ENCODE measurements at places on chromosomes 4 and X.

DNA sequence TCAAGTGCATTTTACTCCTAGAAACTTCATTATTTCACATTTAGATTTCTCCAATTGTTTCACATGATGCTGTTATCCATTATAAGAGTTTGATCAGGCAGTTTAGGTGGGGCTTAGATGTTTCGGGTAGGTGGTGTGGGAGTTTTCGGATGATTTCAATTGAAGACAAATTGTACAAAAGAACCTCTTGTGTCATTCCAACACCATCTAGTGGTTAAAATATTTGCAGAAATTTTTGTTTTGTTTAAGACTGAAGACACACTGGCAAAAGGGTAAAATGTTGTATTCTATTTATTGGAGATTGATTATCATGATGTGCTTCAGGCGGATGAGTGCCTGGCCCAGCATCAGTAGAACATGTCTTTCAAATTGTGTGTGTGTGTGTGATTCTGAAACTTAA, 212.7 kb downstream of the SH3BGRL start:
- H3K4me3 ChIP-seq, result no peak overlapping the region
- H3K36me3 ChIP-seq, result no peaks in the 10 kb centered on the region
- no peaks in the 10 kb centered on the region for H3K27me3 ChIP-seq
- H3K27ac ChIP-seq, result no peak overlapping the region
- DNase-seq, result no peak
- H3K4me1 ChIP-seq, result no peaks in the 10 kb centered on the region

DNA sequence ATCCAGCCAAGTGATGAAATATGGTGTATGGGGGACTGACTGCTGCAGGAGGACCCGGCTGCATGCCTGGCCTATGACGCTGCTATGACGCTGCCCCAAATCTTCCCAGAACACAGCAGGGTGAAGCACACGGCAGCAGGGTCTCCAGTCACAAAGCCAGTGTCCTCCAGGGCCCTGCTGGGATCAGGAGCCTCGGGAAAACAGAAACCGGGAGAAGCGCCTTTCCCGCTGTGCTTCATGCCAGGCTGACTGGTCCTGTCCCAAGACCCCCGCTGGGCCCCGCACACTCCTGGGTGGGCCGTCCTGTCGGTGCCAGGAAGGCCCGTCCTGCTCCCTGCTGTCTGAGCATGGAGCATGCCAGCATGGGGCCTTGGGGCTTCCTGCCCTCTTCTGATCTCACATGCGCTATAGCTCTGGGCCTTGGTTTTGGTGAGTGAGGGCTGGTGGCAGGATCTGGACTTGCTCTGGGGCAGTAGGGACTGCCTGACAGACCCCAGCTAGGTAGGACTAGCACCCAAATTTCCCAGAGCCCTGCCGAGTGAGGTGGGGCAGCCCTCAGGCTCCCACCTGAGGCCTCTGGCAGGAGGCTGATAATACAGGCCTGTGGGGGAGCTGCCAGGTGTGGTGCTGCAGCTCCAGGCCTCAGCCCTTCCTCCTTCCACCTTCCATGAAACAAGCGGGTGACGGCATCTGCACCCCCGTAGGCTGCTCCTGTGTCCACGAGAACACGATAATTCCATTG, 64.0 kb downstream of the ACOX3 start:
- no peaks in the 10 kb centered on the region for H3K27me3 ChIP-seq
- peaks cover 3% of the 10 kb centered on the region for H3K36me3 ChIP-seq
- no peaks in the 10 kb centered on the region for H3K4me1 ChIP-seq
- no peak for DNase-seq
- no peak overlapping the region for H3K27ac ChIP-seq

DNA sequence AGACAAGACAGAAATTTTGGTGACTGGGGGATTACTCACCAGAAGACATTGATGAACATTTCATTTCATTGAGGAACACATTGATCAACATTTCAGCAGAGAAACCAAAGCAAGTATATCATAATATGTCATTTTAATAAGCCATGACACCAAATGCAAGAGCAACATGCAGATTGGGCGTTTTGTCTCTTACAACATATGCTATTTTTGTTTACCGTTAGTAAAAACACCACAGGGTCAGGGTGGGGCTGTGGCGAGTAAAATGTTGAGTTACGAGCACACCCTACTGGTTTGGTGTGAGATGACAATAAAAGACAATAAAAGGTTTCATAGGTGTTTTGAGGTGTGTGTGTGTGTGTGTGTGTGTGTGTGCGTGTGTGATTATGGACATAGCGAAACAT, 294.5 kb downstream of the PDGFC start:
- H3K36me3 ChIP-seq, result no peaks in the 10 kb centered on the region
- peaks cover 4% of the 10 kb centered on the region for H3K4me1 ChIP-seq
- no peaks in the 10 kb centered on the region for H3K27me3 ChIP-seq
- no peak overlapping the region for H3K27ac ChIP-seq
- H3K4me3 ChIP-seq, result no peak overlapping the region

GRCh38 chr4:111879539-111879938, 265.7 kb upstream of the FAM241A start:
- H3K27ac ChIP-seq, result no peak overlapping the region
- no peaks in the 10 kb centered on the region for H3K36me3 ChIP-seq

GRCh38 chrX:151505796-151506195, 57.7 kb upstream of the PASD1 start:
- H3K4me1 ChIP-seq, result no peaks in the 10 kb centered on the region
- no peaks in the 10 kb centered on the region for H3K27me3 ChIP-seq
- DNase-seq, result no peak

GRCh38 chr4:158121161-158121579, 51.7 kb downstream of the GASK1B start:
- no peak for DNase-seq
- H3K36me3 ChIP-seq, result peaks cover 6% of the 10 kb centered on the region
- H3K27me3 ChIP-seq, result no peaks in the 10 kb centered on the region
- H3K4me1 ChIP-seq, result peaks cover 16% of the 10 kb centered on the region

DNA sequence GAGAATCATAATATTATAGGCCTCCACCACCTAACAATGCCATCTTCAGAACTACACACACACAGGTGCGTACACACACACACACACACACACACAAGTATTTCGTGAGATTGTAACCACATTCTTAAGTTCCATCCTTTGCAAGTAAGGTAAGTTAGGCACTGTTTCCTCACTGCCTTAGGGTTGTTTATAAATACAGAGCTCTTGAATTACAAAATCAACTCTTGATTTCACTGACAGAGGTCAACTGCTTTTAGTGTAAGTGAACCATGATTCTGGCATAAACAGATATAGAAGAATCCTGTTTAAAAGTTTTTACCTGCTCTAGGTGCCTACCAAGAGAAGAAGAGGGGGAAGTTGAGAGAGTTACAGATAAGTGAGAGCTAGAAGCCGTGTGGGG, 166.1 kb downstream of the DMD start:
- H3K4me3 ChIP-seq, result no peak overlapping the region
- no peaks in the 10 kb centered on the region for H3K4me1 ChIP-seq
- H3K36me3 ChIP-seq, result no peaks in the 10 kb centered on the region
- DNase-seq, result no peak
- no peak overlapping the region for H3K27ac ChIP-seq

DNA sequence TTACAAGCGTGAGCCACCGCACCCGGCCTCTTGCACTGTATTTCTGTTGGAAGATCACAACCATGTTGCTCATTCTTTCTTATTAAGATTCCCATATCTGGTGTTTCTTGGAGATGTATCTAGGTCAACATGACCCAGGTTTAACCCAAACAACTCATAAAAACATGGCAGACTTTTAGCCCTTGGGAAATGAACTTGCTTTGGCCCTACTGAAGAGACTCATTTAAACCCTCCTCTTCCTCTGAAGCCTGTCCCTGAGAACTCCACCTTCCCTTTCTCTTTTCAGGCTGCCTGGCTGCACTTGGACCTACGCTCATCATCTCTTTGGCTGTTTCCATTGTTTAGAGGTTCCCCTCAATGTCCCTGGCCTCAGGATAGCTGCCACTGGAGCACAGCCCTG, 22.8 kb upstream of the OPN1LW start:
- H3K4me3 ChIP-seq, result no peak overlapping the region
- no peak overlapping the region for H3K27ac ChIP-seq
- H3K36me3 ChIP-seq, result no peaks in the 10 kb centered on the region
- DNase-seq, result no peak

- peaks cover 3% of the 10 kb centered on the region for H3K36me3 ChIP-seq
- H3K4me1 ChIP-seq, result peaks cover 27% of the 10 kb centered on the region
- DNase-seq, result no peak
- no peak overlapping the region for H3K27ac ChIP-seq
- no peak overlapping the region for H3K4me3 ChIP-seq
Observed at GRCh38 chr4:137677863-137678262, 145.6 kb upstream of the PCDH18 start.

- H3K4me1 ChIP-seq, result no peaks in the 10 kb centered on the region
- H3K4me3 ChIP-seq, result no peak overlapping the region
- H3K27ac ChIP-seq, result no peak overlapping the region
- no peaks in the 10 kb centered on the region for H3K36me3 ChIP-seq
- no peaks in the 10 kb centered on the region for H3K27me3 ChIP-seq
- DNase-seq, result no peak
Observed at GRCh38 chrX:148784856-148785255, 284.4 kb downstream of the AFF2 start.

DNA sequence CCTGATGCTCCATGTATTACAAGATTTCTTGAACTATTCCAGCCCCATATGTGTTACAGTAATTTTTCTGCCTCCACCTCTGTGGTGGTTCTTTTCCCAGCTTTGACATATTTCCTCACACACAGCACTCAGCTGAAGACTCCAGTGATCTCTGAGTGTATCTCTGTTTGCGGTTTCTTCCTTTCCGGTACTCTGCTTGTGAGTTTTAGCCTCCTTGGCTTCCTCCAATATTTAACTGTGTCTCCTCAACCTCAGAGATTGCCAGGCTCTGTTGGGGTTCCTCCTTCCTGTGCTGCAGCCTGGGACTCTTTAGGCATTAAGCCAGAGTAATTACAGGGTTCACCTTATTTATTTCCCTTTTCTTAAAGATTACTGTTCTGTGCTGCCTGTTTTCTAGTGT, 73.2 kb downstream of the NFKB1 start:
- no peak overlapping the region for H3K4me3 ChIP-seq
- H3K27me3 ChIP-seq, result no peaks in the 10 kb centered on the region
- H3K27ac ChIP-seq, result no peak overlapping the region
- peaks cover 17% of the 10 kb centered on the region for H3K36me3 ChIP-seq
- H3K4me1 ChIP-seq, result peaks cover 8% of the 10 kb centered on the region
- no peak for DNase-seq

DNA sequence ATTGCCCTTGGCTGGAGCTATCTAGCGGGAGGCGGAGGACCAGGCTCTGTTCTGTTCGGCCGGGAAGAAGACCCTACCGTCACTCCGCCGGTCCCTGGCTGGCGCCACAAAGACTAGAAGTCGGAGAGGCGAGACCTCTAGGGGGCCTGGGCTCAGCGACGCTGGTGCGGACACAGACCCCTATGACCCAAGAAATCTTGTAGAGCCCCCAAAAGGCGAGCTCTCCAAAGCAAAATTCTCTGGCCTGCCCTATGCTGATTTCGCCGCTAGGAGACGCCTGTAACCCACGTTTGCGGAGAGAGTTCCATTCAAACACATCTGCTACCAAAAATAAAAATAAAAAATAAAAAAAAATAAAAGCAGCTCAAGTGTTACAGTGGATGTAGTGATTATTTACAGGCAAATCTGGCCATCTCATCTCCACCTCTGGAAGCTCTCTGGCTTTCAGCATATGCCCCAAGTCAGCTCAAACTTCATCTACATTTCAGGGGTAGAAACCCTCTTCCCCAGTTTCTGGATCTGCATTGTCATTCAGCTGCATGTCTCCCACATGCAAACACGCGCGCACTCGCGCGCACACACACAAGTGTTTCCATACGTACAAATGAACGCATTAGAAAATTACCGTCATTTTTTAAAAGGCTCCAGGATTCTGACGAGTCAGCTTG, 2.4 kb upstream of the PCDH10 start:
- peak; percentile 76 for DNase-seq
- H3K36me3 ChIP-seq, result no peaks in the 10 kb centered on the region
- peaks cover 78% of the 10 kb centered on the region for H3K27me3 ChIP-seq
- H3K4me1 ChIP-seq, result peaks cover 18% of the 10 kb centered on the region

DNA sequence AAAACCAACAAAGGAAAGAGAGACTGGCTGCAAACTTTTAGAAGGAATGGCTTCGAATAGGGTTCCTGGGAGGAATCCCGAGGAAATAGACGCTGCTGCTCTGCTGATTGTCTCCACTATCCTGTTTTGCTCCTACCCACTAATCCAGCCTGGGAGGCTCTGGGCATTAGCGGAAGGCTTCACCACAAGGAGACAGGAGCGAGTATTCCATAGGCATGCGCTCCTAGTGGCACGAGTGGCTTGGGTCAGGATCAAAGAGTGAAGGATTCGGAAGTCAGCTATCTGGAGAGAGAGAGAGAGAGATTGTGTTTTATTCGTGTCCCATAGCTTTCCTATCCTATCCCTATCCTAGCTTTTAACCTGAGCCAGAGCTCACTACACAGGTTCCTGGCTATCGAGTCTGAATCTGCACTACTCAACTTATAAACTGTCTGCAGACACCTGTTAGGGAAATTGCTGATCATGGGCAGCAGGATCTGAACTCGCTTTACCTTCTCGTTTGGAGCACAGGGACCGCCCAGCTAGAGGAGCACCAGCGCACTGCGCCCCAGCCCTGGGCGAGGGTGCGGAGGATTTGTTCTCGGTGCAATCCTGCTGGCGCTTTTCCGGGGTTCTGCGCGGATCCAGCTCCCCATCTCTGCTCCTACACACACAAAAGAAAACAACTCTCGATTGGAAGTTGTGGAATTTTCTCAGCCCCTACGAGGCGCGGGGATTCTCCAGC, 740 bp upstream of the NPY2R start:
- peak overlapping the region; percentile 84 for H3K4me3 ChIP-seq
- H3K27me3 ChIP-seq, result peaks cover 82% of the 10 kb centered on the region
- H3K36me3 ChIP-seq, result no peaks in the 10 kb centered on the region
- DNase-seq, result no peak
- H3K4me1 ChIP-seq, result peaks cover 7% of the 10 kb centered on the region

DNA sequence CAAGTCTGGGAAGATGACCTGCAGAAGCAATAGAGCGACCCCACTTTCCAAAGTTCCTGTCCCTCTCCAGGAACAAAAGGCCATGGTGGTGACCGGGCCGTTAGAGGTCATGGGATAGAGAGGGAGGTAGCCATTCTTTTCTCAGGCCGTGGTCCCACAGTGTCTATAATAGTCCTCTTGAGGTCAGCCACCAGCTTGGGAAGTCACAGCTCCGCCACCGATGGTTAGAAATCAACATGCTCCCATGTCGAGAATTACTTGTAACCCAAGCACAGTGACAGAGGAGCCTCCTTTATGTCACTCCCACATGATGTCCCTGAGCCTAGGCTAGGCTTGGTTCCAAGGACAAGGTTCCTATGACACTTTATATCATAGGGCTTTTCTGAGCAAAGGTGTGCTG, 48.3 kb upstream of the CBR4 start:
- DNase-seq, result no peak
- no peak overlapping the region for H3K4me3 ChIP-seq
- no peaks in the 10 kb centered on the region for H3K36me3 ChIP-seq
- H3K4me1 ChIP-seq, result peaks cover 20% of the 10 kb centered on the region

- DNase-seq, result no peak
- H3K27ac ChIP-seq, result peak overlapping the region; percentile 96
- peaks cover 5% of the 10 kb centered on the region for H3K36me3 ChIP-seq
- H3K4me1 ChIP-seq, result peaks cover 3% of the 10 kb centered on the region
Observed at GRCh38 chrX:120485315-120485637, 16.2 kb upstream of the LAMP2 start.

GRCh38 chr4:86393749-86394148, 33.9 kb upstream of the MAPK10 start:
- H3K36me3 ChIP-seq, result no peaks in the 10 kb centered on the region
- DNase-seq, result no peak
- no peak overlapping the region for H3K27ac ChIP-seq
- H3K4me3 ChIP-seq, result no peak overlapping the region
- H3K27me3 ChIP-seq, result peaks cover 3% of the 10 kb centered on the region

- H3K4me3 ChIP-seq, result no peak overlapping the region
- H3K27ac ChIP-seq, result no peak overlapping the region
- no peaks in the 10 kb centered on the region for H3K27me3 ChIP-seq
- H3K4me1 ChIP-seq, result no peaks in the 10 kb centered on the region
- peaks cover 13% of the 10 kb centered on the region for H3K36me3 ChIP-seq
Observed at GRCh38 chrX:118423558-118423957, 72.1 kb upstream of the DOCK11 start.

Measured in type B pancreatic cell (in vitro differentiated cells).